Cardiac muscle cell (in vitro differentiated cells and primary cell): ENCODE measurements at places on chromosomes 7 and 10. TPM values are rescaled to one million over a fixed set of nuclear protein-coding genes. Genes with fewer than 3 reads are reported as not detected.

NRAP gene
- 0.12 TPM in 1 of 2 replicates, not detected in the other for total RNA-seq

CDC14C gene
- total RNA-seq = not detected in 2 replicates

SPDYE16 gene
- 0.11 and 1.1 TPM in 2 replicates for total RNA-seq

KLF14 gene
- total RNA-seq = not detected in 2 replicates

TM9SF3 gene
- 39.2 and 47.4 TPM in 2 replicates for total RNA-seq

ADRB1 gene
- 0.42 and 0.69 TPM in 2 replicates for total RNA-seq

IDI2 gene
- total RNA-seq = not detected in 2 replicates

OPN4 gene
- 0.18 TPM in 1 of 2 replicates, not detected in the other for total RNA-seq

NODAL gene
- total RNA-seq = 0.15 and 0.25 TPM in 2 replicates

TMEM184A gene
- total RNA-seq = 2.8 and 3.0 TPM in 2 replicates

CPSF4 gene
- total RNA-seq = 59.9 and 84.1 TPM in 2 replicates

HOXA7 gene
- not detected in 2 replicates for total RNA-seq

TLX1 gene
- total RNA-seq = 2.2 and 2.9 TPM in 2 replicates

PIP gene
- not detected in 2 replicates for total RNA-seq

ELFN1 gene
- 48.7 and 51.6 TPM in 2 replicates for total RNA-seq

PAPOLB gene
- 0.28 and 0.39 TPM in 2 replicates for total RNA-seq

ASZ1 gene
- total RNA-seq = 0.18 TPM in 1 of 2 replicates, not detected in the other

FAM25C gene
- total RNA-seq = not detected in 2 replicates

BAIAP2L1 gene
- 5.6 and 11.6 TPM in 2 replicates for total RNA-seq

TMEM225B gene
- 0.81 and 2.3 TPM in 2 replicates for total RNA-seq

CRTAC1 gene
- 0.30 and 3.1 TPM in 2 replicates for total RNA-seq

SPDYE1 gene
- not detected in 2 replicates for total RNA-seq

TMEM236 gene
- under 0.01 TPM in 1 of 2 replicates, not detected in the other for total RNA-seq

AKR1E2 gene
- total RNA-seq = 1.8 and 6.6 TPM in 2 replicates

FFAR4 gene
- total RNA-seq = not detected in 2 replicates

COL28A1 gene
- 0.21 and 0.83 TPM in 2 replicates for total RNA-seq

TAF3 gene
- 3.9 and 4.1 TPM in 2 replicates for total RNA-seq

TMED4 gene
- total RNA-seq = 318 and 319 TPM in 2 replicates

CTBP2 gene
- 67.4 and 88.3 TPM in 2 replicates for total RNA-seq

ZNF22 gene
- 18.4 and 22.1 TPM in 2 replicates for total RNA-seq

TMEM243 gene
- total RNA-seq = 13.9 and 20.3 TPM in 2 replicates

IPMK gene
- total RNA-seq = 3.9 and 4.9 TPM in 2 replicates

PNLIPRP2 gene
- total RNA-seq = not detected in 2 replicates

HOXA2 gene
- total RNA-seq = 0.27 and 0.53 TPM in 2 replicates

KMT2C gene
- 21.4 and 37.3 TPM in 2 replicates for total RNA-seq

HOGA1 gene
- 2.1 and 3.8 TPM in 2 replicates for total RNA-seq

NXPH1 gene
- 0.95 and 2.2 TPM in 2 replicates for total RNA-seq

ESYT2 gene
- total RNA-seq = 40.3 and 42.0 TPM in 2 replicates

ZCCHC24 gene
- total RNA-seq = 56.5 and 58.0 TPM in 2 replicates

MEOX2 gene
- 0.25 TPM in 1 of 2 replicates, not detected in the other for total RNA-seq

MOGAT3 gene
- total RNA-seq = not detected in 2 replicates

GDF2 gene
- total RNA-seq = 3.5 and 5.8 TPM in 2 replicates

OR6B1 gene
- not detected in 2 replicates for total RNA-seq

CYP3A4 gene
- not detected in 2 replicates for total RNA-seq

PRTFDC1 gene
- 1.9 and 3.8 TPM in 2 replicates for total RNA-seq

NT5C2 gene
- 36.9 and 51.1 TPM in 2 replicates for total RNA-seq

PKD2L1 gene
- total RNA-seq = not detected in 2 replicates

COL17A1 gene
- not detected in 2 replicates for total RNA-seq

DKK1 gene
- total RNA-seq = 3.2 and 6.0 TPM in 2 replicates

GSDME gene
- total RNA-seq = 6.6 and 7.1 TPM in 2 replicates

GRID1 gene
- total RNA-seq = 1.5 and 2.3 TPM in 2 replicates
